ENCODE measurements at places on chromosomes 6 and 20. TPM values are rescaled to one million over a fixed set of nuclear protein-coding genes. Genes with fewer than 3 reads are reported as not detected.

Gene RAD21L1
- total RNA-seq: not detected

Gene TFAP2C
- total RNA-seq: 35.3 TPM

Gene MAN1A1
- total RNA-seq: 10.5 TPM

Gene TRIM40
- total RNA-seq: not detected

Gene TREM2
- not detected for total RNA-seq

Gene SLC26A8
- 0.29 TPM for total RNA-seq

Gene PYGB
- 295 TPM for total RNA-seq

Gene TDP2
- 56.9 TPM for total RNA-seq

Gene ESR1
- not detected for total RNA-seq

DNA sequence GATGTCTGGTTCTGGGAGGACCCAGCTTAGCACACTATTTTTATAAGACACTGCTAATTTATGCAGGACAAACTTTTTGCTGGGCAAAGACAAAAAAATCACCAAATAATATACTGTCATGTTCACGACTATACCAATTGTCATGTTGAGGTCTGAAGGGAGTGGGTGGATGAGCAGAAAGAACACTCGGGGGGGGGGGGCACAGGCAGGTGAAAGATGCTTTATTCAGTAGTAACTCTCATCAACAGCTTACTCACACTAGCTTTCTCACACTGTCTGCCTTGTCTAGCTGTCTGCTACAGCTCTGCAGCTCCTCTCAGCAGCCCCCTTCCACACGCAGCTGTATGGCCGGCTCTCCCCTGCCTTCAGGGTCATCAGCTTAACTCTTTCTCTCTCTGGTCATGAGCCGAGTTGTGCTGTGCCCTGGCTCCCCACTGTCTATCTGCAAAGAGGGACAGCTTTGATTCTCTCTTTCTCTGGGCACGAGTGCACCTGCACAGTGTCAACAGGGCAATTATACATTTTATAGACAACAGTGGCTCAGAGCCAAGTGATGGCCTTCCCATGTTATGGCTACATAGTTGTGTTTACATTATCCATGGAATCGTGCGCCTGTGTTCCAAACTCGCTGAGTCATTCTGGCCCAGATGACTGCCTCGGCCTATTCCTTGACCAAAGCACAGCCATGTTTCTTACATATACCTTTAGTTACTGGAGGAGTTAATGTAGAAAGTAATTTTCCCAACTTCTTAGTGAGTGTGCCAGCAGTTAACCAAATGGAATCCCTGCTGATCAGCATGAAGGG is 187.7 kb upstream of the PRSS16 start:
- H3K27me3 ChIP-seq: no peaks in the 10 kb centered on the region
- no peaks in the 10 kb centered on the region for H3K4me1 ChIP-seq
- no peaks in the 10 kb centered on the region for H3K36me3 ChIP-seq

DNA sequence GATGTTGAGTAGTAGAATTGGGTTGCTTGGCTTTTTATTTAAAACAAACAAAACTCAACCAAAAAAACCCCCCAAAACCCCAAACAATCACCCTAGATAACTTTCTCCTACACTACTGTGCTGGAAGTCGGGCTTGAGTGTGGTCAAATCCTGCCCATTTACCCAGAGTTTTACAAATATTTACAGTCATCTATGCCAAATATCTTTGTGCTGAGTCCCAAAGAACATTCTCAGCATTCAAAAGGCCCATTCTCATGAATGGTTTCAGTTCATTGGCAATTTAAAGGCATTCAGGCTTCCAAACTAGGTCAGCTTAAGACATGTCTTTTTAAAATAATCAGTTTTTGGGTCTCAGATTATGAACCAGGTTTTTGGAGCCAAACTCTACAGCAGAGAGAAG is 1.8 kb downstream of the RNF144B start:
- no peak for DNase-seq
- H3K4me3 ChIP-seq: no peak overlapping the region
- H3K27me3 ChIP-seq: peaks cover 1% of the 10 kb centered on the region
- peaks cover 11% of the 10 kb centered on the region for H3K4me1 ChIP-seq
- no peaks in the 10 kb centered on the region for H3K36me3 ChIP-seq
- H3K27ac ChIP-seq: no peak overlapping the region

DNA sequence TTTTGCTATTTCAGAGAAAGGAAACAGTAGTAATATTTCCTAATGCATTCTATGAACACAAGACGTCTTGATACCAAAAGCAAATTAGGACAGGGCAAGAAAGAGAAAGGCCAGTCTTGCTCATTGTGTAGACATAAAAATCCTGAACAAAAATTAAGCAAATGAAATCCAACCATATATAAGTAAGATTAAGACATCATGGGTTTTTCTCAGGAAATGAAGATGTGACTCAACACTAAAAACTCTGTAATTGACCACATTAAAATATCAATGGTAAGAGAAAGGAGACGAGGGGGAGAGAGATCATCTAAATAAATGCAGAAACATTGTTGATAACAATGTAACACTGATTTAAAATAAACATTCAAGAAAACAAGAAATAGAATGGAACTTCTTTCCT is 205.4 kb downstream of the SOD2 start:
- DNase-seq: no peak
- H3K27ac ChIP-seq: no peak overlapping the region
- no peak overlapping the region for H3K4me3 ChIP-seq
- H3K4me1 ChIP-seq: no peaks in the 10 kb centered on the region
- H3K27me3 ChIP-seq: no peaks in the 10 kb centered on the region

DNA sequence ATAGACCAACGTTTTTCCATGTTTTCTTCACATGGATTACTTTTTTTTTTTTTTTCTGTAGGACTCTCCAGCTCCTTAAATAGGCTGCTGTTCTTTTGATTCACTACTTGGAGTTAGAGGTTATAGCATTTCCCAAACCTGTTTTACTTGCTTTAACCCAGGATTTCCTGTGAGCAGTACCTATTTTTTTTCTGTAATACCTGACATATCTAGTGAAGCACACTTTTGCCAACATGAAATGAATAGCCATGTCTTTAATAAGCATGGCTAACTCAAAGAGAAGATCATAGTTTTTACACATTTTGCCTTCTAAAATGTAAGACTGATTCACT is 137.0 kb downstream of the FOXA2 start:
- H3K4me3 ChIP-seq: no peak overlapping the region
- no peaks in the 10 kb centered on the region for H3K4me1 ChIP-seq
- no peaks in the 10 kb centered on the region for H3K36me3 ChIP-seq
- no peak overlapping the region for H3K27ac ChIP-seq

GRCh38 chr20:40016392-40016791 is 672.6 kb downstream of the MAFB start:
- H3K27me3 ChIP-seq: no peaks in the 10 kb centered on the region
- H3K27ac ChIP-seq: no peak overlapping the region
- no peak overlapping the region for H3K4me3 ChIP-seq
- no peaks in the 10 kb centered on the region for H3K36me3 ChIP-seq

DNA sequence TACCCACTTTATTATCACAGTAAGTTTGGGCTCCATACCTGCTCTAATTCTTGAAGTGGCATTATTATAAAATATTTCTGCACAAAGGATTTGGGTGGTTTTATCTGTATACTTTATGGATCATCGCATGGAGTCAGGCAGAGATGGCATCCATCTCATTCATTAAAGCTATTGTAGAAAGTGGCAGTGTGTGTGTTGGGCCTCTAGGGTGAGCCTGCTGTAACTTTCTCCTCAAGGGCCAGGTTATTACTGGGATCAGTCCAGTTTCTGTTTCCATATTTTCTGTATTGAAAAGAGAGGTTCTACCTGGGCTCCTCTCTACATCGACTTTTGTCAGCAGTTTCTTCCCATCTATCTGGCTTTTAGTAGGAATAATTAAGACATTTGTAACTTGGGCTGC is 511.1 kb downstream of the MMUT start:
- H3K27me3 ChIP-seq: no peaks in the 10 kb centered on the region
- H3K27ac ChIP-seq: no peak overlapping the region
- H3K4me3 ChIP-seq: no peak overlapping the region
- DNase-seq: no peak
- H3K36me3 ChIP-seq: no peaks in the 10 kb centered on the region

DNA sequence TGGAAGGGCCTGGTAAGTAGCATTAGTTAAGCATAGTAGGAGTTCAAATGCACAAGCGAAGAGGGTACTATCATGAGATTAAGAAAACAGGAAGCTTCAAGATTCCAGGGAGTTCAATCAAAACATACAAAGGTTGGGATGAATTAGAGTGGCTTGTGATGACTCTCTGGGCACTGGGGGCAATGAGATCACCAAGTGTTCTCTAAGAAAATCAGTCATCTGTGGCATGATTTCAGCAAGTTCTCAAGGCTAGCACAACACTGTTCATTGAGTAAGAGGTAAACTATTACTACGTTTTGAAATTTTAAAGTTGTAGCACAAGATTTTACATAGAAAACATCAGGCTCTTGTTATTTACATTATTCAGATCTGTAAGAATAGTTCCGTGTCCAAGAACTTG is 139.7 kb upstream of the FLRT3 start:
- no peaks in the 10 kb centered on the region for H3K27me3 ChIP-seq
- no peak overlapping the region for H3K4me3 ChIP-seq
- H3K4me1 ChIP-seq: no peaks in the 10 kb centered on the region
- no peak for DNase-seq
- no peaks in the 10 kb centered on the region for H3K36me3 ChIP-seq
- no peak overlapping the region for H3K27ac ChIP-seq

- H3K27me3 ChIP-seq: peaks cover 7% of the 10 kb centered on the region
- H3K4me1 ChIP-seq: peaks cover 7% of the 10 kb centered on the region
- H3K27ac ChIP-seq: no peak overlapping the region
- DNase-seq: no peak
- H3K4me3 ChIP-seq: no peak overlapping the region
Observed at GRCh38 chr20:35621560-35621946, 5.9 kb downstream of the SPAG4 start.

DNA sequence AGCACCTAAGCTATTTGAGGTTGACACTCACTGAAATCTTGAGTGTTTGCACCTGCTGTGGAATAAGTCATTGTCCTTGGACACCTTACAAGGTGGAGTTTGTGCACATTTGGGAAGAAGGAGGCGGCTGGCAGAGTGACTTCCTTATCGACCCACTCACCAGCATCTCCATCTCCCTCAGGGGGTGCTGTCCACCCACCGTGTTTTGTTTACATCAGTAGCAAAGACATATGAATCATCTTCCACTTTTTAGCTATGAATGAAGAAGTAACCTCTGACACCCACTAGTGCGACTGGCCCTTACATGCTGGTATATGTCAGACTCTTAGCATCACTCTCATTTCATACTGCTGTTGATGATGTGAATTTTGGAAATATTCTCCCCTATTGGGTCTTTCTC is 119.5 kb upstream of the SGK1 start:
- peaks cover 2% of the 10 kb centered on the region for H3K27me3 ChIP-seq
- H3K27ac ChIP-seq: no peak overlapping the region

DNA sequence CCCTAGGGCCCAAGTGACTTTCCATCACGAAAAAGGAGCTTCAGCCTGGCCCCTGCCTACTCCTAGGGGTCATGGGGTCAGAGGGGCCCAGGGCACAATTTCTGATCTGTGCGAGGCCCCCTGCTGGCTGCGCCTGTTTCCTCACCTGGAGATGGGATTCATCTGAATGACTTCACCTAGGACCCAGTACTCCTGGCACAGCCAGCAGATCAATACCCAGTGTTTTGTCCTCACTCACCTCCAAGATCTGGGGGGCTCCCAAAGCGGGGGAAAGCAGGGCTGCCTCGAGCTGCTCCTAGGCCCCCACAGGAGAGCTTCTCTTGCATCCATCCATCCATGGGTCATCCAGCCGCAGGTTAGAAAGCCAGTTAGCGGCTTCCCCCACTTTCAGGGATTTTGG is 33.8 kb downstream of the CD40 start:
- no peak overlapping the region for H3K4me3 ChIP-seq
- no peak overlapping the region for H3K27ac ChIP-seq
- no peaks in the 10 kb centered on the region for H3K36me3 ChIP-seq

GRCh38 chr6:157235600-157236039 is 87.7 kb downstream of the TMEM242 start:
- H3K27ac ChIP-seq: peak overlapping the region; percentile 35
- H3K27me3 ChIP-seq: peaks cover 22% of the 10 kb centered on the region
- peaks cover 7% of the 10 kb centered on the region for H3K36me3 ChIP-seq
- peaks cover 23% of the 10 kb centered on the region for H3K4me1 ChIP-seq

GRCh38 chr6:41785254-41785653 is 2.2 kb upstream of the TOMM6 start:
- DNase-seq: no peak
- peaks cover 2% of the 10 kb centered on the region for H3K4me1 ChIP-seq
- H3K36me3 ChIP-seq: no peaks in the 10 kb centered on the region

GRCh38 chr6:33837971-33838665 is 34.3 kb upstream of the MLN start:
- peaks cover 16% of the 10 kb centered on the region for H3K36me3 ChIP-seq
- H3K27ac ChIP-seq: no peak overlapping the region
- no peak overlapping the region for H3K4me3 ChIP-seq
- peaks cover 36% of the 10 kb centered on the region for H3K4me1 ChIP-seq

GRCh38 chr6:26021001-26021349 is 58.4 kb downstream of the TRIM38 start:
- peaks cover 5% of the 10 kb centered on the region for H3K27me3 ChIP-seq
- peak overlapping the region; percentile 98 for H3K27ac ChIP-seq
- peak overlapping the region; percentile 99 for H3K4me3 ChIP-seq
- DNase-seq: peak; percentile 61
- no peaks in the 10 kb centered on the region for H3K36me3 ChIP-seq

GRCh38 chr6:169752074-169752623 is 727 bp downstream of the ERMARD start:
- H3K4me3 ChIP-seq: peak overlapping the region; percentile 86
- H3K27ac ChIP-seq: peak overlapping the region; percentile 69
- H3K4me1 ChIP-seq: no peaks in the 10 kb centered on the region
- DNase-seq: no peak

DNA sequence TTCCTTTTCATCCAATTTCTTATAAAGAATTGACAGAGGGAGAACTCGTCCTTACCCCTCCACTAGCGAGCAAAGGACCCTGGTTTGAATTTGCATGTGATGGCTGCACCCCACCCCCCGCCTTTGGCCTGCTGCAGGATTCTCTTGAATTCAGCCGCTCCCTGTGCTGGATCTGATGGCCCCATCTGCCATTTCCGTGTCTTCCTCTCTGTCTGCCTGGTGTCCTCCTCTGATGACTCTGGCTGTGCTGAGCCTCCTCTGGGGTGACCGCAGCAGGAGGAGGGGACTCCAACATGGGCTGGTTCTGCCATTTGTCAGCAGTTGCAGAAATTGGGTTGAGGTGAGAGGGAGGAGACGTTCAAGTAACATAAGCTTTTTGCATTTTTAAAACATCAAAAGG is 188.8 kb downstream of the DLL1 start:
- peaks cover 12% of the 10 kb centered on the region for H3K4me1 ChIP-seq
- peak; percentile 60 for DNase-seq
- peak overlapping the region; percentile 88 for H3K27ac ChIP-seq
- H3K27me3 ChIP-seq: peaks cover 11% of the 10 kb centered on the region
- peak overlapping the region; percentile 60 for H3K4me3 ChIP-seq

All from glutamatergic neuron (in vitro differentiated cells).